NCI-H2081 treated with DMSO at 0.1 percent for 48 hours (cell line): ENCODE measurements at places on chromosomes 5 and 9.

DNA sequence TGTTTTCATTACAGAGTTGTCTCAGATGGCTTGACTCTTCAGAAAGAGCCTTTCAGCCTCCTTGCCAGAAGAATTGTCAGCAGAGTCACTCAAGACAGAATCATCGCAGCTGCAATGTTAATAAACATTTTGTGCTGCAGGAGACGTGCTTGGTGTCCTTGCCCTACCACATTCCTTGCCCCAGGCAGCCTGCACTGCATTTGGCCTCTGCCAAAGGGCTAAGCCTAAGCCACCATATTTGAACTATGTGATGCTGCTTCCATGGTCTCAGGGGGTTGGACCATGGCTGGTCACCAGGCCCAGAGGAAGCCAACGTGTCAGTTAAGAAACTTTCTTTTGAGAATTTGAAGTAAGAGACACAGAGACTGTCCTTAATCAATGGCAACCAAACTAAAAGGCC, 145.4 kb downstream of the ACTL7B start:
- DNase-seq: no peak

DNA sequence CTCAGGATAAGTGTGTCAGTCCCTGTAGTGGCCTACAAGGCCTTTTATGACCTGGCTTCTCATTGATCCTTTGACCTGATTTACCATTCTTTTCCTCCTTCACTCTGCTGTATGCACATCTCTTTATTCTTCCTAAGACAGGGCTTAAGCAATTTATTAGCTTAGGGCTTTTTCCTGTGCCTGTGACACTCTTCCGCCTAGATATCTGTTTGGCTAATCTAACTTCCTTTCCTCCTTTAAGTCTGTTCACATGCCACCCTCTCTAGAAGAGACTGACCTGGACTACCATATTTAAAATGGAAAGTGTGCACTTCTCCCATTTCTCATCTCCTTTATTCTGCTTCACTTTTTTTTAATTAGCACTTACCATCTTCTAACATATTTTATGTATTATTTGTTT, 29.1 kb downstream of the FOCAD start:
- DNase-seq: no peak

GRCh38 chr5:96821260-96821916, 13.6 kb upstream of the ERAP1 start:
- DNase-seq: no peak

DNA sequence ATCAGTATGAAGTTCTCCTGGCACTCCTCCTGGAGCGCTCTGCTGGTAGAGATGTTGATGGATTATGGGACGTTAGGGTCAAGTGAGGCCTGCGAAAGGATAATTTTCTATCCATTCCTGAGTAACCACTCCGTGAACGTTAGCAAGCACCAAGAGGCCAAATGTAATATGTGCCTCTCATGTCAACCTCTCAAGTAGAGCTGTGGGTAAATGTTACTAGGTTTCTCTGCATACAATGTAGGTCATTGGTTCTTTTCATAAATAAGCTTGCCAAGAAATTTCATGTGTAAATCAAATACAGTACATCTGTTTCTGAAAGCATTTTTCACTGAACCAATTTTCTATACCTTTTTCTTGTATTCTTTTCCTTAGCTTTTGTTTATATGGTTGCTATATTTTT, 126.3 kb downstream of the KDM4C start:
- no peak for DNase-seq

DNA sequence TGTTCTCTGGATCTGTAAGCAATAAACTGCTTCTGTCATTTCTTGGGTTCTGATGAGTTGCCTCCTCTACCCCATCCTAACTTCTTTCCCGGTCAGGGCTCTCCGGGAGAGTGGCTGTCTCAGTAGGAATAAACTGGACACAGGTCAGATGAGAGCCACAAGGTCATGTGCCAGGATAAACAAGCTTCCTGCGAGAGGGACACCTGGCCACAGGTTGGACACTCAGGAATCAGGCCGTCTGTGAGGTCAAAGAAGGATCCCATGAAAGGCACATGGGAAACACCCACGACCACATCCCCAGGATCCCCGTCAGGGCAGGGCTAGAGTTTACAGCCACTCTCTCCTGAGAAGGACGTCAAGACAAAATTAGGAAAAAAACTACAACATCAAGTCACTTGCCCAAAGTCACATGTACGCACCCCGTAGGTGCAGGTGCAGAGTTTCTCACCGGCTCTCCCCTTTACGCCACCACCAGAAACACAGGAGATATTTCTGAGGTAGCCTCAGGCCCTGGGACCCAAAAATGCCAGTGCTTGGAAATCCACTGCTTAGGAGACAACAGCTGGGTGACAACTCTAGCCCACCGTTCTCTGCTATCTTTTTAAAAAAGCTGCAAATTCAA, 28.7 kb downstream of the CCT5 start:
- DNase-seq: no peak

- DNase-seq: no peak
Measured at GRCh38 chr5:122311961-122312590, at the start of gene SNCAIP. TSS of gene SNCAIP (plus strand) at chr5:122312237. CDS start at chr5:122391135, 78,898 bp downstream.

DNA sequence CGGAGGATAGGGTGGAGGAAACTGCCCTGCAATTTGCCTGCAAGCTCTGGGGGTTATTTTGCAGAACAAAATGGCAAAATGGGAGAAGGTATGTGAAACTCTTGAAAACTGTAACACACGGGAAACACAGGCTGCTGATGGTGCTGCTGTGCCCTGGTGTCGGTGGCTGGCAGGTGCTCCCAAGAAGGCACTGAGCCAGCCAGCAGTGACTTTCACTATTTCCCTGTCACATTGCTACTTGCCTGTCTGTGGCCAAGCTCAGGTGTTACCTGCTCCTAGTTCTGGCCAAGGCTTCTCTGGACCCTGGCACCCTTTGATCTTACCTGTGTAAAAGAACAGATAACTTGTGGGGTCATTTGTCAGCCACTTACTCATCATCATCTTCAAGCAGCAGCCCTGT, 102.2 kb downstream of the CMYA5 start:
- no peak for DNase-seq

- no peak for DNase-seq
Measured at GRCh38 chr5:175214152-175214551, 229.8 kb downstream of the DRD1 start.

DNA sequence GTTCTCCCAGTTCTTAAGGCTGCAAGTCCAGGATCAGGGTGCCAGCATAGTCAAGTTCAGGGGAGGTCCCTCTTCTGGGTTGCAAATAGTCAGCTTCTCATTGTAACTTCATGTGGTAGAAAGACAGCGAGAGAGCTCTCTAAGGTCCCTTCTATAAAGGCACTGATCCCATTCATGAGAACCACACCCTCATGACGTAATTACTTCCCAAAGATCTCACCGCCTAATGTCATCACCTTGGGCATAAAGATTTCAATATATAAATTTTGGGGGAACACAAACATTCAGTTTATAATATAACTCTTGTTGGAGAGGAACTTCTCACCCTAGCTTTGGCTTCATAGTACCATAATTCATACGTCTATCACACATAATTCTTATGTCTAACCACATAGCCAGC, 203.9 kb upstream of the VLDLR start:
- no peak for DNase-seq

GRCh38 chr9:114484854-114485443, 20.3 kb downstream of the WHRN start:
- DNase-seq: no peak

DNA sequence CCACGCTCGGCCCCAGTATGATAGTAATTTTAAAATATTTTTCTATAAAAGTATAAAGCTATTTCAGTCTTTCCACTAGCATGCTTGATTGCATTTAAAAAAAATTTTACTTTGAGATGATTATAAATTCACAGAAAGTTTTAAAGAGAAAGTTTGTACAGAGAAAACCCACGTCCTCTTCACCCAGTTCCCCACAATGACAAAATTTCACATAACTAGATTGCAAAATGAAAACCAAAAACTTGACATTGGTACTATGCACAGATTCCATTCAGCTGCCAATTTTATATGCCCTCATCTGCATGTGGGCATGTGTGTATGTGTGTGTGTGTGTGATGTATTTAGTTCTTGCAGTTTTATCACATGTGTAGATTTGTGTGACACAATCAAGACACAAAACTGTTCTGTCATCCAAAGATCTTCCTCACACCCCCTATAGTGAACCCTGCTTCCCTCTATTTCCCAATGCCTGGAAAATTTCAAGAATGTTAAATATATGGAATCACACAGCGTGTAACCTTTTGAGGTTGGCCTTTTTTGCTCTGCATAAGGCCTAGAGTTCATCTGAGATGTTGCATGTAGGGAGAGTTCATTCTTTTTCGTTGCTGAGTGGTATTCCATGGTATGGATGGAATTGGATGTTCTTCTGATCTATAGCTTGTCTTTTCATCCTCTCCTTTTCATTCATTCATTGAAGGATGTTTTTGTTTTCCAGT, 56.9 kb upstream of the BARHL1 start:
- no peak for DNase-seq

DNA sequence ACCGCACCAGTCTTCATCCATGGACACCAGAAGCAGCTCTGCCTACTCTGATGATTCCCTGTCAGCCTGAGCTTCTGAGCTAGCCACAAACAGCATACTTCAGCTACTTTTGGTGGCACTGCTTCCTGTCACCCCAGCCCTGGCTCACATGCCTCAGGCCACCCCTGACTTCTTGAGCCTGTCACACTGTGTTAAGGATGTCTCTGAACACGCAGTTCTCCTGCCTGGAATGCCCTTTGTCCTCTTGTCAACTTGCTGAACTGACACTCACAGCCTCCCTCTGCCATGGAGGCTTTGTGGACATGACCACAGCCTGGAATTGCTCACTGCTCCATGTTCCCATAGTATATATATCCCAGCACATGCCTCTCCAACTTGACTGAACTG, 7.2 kb downstream of the MACROH2A1 start:
- DNase-seq: no peak

DNA sequence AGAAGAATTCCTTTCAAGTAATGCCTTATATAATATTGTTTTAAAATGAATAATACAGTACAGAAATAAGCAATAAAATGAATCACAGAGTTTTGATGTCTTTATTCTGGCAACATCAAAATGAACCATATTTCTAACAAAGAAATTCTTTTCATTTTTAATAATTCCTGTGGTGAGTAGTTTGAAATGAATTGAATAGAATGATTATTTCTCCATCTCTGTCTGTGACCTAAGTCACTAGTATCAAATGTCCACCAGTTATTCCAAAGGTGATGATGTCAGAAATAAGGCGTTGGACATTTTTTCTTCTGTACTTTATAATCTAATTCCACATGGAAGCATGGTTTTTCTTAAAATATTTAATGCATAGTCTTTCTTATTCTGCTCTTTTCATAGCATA, 106.2 kb downstream of the ADAMTSL1 start:
- DNase-seq: no peak

- DNase-seq: no peak
Measured at GRCh38 chr9:113516840-113517577, 53.5 kb downstream of the RGS3 start.

DNA sequence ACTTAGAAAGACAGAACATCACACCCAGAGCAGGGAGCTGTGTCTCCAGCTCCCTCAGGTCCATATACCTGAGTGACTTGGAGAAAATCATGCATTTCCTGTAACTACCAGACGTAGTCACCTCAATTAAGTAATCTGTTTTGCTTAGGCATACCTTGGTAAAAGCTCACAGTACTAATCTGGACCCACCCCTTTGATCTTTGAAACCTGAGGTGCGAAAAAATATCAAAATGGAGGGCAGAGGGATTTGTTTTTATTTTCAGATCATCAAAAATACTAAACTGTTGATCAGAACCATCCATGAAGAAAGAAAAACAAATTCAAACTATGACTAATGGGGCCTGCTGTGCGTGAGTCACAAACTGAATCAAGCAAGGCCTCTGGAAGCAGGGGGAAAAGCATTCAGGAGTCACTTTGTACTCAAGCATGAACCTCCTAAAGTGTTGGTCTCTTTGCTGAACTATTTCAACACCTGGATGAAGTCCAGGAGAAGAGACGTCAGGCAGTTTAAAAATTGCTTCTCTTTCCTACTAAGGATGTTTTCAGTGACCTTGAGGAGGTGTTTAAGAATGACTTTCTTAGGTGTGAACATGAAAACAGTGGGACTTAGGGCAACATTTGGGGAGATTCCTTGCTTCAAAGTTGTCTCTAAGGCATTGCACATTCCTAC, 76.3 kb downstream of the MUSK start:
- no peak for DNase-seq

DNA sequence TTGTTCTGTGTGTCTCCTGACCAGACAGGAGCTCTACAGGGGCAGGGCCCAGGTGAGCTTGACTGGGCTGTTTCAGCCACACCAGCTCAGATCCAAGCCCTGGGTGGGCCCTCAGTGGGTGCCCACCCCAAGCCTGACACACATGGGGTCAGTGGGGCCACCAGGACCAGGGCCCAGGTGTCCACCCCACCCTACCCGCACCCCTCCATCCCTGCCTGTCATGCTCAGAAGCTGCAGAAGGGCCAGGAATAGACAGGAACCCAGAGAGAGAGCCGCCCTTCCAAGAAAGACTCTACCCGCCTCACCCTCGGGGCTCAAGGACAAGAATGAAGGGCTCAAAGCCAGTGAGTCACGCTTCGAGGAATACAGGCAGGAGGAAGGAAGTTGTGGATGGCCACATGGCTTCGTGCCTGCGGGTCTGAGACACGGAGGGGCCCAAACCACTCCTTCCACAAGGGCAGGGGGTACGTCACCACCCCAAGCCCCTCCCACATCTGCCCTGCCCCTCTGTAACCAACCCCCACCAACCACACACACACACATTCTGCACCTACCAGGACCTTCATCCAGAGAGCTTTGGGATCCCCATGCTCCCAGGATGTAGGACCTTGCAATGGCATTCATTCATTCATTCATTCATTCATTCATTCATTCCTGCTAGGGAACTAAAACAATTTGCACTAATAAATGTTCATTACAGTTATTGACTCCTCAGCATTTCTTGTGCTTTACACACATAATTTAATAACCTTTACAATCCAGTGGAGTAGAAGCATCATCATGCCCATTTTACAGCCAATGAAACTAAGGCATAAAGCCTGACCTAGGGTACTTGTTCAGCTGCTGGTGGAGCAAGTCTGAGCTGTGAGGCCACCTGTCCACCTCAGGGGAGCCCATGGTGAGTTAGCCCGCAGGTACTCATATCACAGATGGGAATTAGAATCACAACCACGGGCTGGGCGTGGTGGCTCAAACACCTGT, 55.9 kb upstream of the STXBP1 start:
- DNase-seq: no peak

DNA sequence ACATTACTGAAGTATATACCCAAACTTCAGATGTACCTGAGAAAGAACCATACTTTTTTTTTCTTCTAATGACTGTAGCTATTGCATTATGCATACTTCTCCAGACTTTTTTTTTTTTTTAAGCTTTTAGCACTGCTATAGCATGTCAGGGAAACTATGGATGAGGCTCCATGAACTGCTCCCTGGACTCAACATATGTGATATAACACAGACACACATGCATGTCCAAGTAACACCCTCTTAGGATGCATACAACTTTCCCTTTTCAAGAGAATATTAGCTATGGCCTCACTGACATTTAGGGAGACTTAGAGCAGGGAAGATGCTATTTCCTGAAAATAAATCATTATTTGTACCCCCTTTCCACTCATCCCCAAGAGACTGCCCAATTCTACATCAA, 499 bp upstream of the ASPN start:
- DNase-seq: no peak

GRCh38 chr5:181203777-181204112, 1.3 kb downstream of the TRIM7 start:
- no peak for DNase-seq
